Fibroblast of skin of scalp (primary cell): ENCODE measurements at places on chromosomes 1 and 21.

DNA sequence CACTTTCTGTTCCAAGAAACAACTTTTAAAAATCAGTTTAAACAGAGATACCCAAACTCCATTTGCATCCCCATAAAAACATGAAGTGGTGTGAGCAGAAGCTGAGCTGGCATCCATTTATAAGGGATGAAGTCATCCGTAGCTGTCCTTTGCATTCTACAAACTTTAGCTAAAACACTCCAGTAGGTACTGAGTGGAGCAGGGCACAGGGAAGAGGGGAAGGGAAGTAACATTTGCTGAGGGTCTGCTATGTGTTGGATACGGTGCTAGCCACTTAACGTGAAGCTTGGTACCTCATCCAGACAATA, 32.9 kb downstream of the VWA5B1 start:
- DNase-seq, result no peak

GRCh38 chr1:54453022-54453421, 46.8 kb upstream of the SSBP3 start:
- no peak for DNase-seq

DNA sequence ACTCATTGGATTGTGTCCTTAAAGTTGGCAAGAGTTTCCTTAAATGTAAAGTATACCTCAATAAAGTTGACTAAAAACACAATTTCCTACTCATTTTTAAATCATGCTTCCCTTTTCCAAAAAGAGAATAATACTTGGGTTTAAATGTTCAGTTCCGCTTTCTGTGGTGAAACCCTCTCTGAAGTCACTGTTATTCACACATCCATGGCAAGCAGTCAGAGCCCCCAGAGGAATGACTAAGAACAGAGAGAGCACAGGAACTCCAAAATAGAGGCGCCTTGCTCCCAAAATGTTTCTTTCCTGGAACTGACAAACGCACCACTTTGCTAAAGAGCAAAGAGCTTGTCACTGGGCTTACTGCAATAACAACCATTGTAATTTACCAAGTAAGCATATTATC, 142.5 kb downstream of the TIAM1 start:
- DNase-seq, result peak; percentile 81

DNA sequence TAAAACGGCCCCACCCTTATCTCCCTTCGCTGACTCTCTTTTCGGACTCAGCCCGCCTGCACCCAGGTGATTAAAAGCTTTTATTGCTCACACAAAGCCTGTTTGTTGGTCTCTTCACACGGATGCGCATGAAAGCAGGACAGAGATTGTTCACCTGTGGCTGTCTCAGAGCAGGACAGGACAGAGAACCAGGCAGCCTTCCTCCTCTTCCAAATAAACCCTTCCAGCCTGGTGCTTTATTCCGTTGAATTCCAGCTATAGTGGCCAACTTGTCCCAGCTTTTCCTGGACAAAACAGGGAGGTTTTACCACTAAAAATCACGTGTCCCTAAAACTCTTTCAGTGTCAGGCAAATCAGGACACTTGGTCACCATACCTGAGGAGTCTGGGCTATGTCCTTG, 9.5 kb upstream of the DMRTB1 start:
- no peak for DNase-seq

DNA sequence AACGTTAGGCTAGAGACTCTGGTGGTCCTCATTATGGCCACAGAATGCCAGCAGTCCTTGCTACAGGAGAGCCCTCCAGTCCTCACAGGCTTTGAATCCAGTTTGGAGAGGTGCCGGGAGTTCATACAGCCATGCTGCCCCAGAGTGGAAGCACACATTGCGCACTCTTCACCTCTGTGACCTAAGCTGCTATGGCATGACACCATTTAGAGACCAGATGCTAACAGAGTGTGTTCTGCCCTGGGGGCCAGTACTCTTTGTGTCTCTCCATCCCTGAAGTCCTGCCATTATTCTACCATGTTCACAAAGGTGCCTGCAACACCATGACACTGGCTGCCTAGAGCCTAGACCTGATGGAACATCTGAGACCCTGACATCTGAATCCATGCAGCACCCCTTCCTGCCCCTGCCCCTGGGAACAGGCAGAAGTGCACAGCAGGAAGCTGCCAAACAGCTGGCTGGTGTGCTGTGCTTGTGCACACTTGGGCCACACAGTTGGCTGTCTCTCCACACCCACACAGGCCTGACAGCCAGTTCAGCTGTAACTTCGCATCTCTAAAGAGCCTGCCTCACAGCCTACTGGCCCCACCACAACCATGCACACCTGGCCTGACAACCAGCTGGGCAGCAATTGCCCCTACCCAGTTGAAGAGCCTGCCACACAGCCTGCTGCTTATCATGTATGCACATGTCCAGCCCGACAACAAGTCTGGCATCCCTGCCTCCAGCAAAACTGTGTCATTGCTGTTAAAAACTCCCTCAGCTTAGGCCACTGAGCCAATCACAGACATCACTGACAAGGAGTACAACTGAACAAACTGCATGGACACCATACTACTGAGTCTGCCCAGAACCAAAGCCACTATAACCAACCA, 49.1 kb downstream of the MCOLN2 start:
- DNase-seq, result no peak

DNA sequence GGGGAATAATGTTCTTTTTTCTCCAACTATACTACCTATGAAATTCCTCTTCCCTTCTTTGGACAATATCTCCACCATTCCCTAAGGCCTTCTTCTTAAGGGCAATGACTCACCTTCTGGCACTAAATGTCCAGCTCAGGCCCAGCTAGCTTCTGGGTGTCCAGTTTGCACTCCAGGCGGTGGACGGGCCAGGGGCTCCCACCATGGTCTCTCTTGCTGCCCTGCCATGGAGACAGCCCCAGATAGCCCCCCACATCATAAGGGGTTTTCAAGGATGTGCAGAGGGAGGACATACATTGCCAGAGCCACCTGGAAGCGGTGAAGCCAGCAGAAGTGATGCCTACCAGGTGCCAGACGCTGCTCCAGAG, 43.8 kb downstream of the C1orf198 start:
- DNase-seq, result no peak

DNA sequence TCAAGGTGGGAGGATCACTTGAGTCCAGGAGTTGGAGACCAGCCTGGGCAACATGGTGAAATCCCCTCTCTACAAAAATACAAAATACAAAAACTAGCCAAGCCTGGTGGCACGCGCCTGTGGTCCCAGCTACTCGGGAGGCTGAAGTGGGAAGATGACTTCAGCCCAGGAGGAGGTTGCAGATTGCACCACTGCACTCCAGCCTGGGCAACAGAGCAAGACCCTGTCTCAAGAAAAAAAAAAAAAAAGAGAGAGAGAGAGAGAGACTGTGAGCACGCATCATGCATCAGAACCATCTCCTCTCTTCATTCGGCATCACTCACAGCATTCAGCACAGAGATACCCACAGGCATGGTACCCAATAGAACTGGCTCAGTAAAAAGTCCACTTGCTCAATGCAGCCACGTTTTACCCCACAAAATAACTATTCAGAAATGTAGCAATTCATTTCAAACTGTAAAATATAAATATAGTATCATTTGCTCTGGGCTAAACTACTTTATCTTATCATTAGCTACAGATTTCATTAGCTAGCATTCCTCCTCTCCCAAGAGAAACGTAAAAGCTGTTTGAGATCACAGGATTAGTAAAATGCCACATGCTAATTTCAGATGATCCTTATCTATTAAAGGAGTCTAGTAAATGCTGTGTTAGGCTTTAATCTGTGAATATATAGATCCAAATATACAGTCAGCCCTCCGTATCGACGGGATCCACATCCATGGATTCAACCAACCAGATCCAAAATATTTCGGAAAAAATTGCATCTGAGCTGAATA, 11.7 kb downstream of the LBR start:
- no peak for DNase-seq

DNA sequence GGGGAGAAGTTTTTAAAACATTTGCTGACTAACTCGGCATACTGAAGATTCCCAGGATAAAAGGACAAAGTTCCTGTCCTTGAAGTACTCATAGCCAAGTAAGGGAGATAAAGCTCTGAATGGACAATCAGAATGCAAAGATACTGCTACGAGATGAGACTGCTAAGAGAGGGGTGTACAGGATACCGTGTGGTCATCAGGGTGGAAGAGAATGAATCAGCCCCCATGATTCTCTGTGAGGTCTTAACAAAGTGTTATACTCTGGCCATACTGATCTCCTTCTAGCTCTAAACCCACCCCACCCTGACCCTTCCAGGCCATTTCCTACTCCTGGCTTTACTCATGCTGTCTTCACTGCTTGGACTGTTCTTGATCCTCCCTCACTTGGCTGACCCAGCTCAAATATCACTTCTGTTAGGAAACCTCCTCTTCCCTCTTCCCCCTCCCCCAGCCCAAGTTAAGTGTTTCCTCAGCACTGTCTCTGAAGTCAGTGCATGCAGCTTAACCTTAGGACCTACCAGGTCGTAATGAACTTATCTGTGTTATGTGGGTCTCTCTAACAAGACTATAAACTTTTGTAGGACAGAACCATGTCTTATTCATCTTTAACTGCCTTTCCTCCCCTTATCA, 15.8 kb upstream of the MAGOH start:
- no peak for DNase-seq

GRCh38 chr1:78840453-78841271, 165.9 kb downstream of the ADGRL4 start:
- peak; percentile 95 for DNase-seq

GRCh38 chr1:240242601-240243144, 151.0 kb downstream of the FMN2 start:
- DNase-seq, result peak; percentile 91

DNA sequence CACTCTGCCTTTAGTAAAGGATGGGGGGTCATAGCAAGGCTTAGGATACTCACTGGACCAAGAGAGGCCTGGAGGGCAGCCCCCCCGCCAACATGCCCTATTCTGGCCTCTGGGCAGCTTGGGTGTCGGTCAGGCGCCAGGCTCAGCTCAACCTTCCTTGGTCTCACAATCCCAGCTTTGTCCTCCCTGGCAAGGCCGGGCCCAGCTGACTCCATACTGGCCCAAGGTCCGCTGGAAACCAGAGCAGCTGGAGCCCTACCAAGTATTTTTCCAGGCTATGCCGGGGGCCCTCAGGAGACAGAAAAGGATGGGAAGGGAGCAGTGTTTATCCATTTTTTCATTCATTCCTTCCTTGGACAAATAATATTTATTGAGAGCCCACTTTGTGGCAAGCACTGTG, 6.2 kb downstream of the FBXO2 start:
- no peak for DNase-seq

DNA sequence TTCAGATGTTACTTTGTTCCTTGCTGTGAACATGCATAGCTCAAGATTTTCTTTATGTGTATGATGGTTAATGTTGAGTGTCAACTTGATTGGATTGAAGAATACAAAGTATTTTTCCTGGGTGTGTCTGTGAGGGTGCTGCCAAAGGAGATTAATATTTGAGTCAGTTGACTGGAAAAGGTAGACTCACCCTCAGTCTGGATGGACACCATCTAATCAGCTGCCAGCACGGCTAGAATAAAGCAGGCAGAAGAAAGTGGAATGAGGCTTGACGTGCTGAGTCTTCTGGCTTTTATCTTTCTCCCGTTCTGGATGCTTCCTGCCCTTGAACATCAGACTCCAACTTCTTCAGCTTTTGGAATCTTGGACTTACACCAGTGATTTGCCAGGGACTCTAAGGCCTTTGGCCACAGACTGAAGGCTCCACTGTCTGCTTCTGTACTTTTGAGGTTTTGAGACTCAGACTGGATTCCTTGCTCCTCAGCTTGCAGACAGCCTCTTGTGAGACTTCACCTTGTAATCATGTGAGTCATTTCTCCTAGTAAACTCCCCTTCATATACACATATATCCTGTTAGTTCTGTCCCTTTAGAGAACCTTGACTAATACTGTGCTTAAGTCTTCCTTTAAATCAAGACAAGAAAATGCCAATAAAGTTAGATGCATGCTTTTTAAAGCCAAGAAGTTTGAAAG, 626.6 kb downstream of the KCNT2 start:
- peak; percentile 13 for DNase-seq
